Substantia nigra (tissue), 51 donors: ENCODE measurements at places on chromosomes 4 and X.

- no peak for DNase-seq
These were observed 49.3 kb downstream of the KDR start for GRCh38 chr4:55075823-55076716.

GRCh38 chrX:131264053-131264452 lies 25.1 kb downstream of the IGSF1 start:
- DNase-seq: no peak

DNA sequence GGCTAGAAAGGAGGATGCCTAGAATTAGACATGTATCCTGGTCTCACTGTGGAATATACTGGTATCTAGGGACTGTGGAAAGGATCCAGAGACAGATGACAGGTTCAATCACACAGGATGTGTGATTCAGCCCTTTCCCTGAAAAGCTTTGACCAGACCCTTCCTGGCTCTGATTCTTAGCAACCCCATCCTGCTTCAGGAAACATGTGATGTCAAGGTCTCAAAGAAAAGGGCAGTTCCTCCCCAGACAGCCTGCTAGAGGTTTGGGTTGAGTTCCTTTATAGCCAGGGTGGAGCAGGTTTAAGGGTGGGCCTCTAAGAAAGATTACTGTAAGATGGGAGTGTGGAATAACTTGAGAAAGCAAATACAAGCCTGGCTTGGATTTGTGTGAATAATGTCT lies 3.0 kb downstream of the BMP15 start:
- no peak for DNase-seq

GRCh38 chr4:139735381-139736273 lies 70.0 kb downstream of the MGST2 start:
- DNase-seq: peak; percentile 38

DNA sequence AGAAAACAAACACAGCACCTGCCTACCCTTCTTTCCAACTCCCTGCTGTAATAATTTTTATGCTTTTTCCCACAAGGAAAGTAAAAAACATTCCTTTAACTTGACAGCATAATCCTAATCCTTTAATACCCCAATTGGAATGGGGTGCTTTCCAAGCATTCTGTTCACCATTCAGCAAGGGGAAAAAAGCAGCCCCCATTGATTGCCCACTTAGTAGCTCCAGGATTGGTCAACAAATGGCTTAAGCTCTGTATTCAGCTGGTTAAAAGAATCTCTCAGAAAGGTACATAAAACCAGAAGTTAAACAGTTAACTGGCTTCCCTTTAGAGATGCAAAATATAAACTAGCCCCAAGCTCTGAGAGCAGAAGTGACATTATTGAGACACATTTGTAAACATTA lies 194.8 kb upstream of the ATOH1 start:
- DNase-seq: no peak

DNA sequence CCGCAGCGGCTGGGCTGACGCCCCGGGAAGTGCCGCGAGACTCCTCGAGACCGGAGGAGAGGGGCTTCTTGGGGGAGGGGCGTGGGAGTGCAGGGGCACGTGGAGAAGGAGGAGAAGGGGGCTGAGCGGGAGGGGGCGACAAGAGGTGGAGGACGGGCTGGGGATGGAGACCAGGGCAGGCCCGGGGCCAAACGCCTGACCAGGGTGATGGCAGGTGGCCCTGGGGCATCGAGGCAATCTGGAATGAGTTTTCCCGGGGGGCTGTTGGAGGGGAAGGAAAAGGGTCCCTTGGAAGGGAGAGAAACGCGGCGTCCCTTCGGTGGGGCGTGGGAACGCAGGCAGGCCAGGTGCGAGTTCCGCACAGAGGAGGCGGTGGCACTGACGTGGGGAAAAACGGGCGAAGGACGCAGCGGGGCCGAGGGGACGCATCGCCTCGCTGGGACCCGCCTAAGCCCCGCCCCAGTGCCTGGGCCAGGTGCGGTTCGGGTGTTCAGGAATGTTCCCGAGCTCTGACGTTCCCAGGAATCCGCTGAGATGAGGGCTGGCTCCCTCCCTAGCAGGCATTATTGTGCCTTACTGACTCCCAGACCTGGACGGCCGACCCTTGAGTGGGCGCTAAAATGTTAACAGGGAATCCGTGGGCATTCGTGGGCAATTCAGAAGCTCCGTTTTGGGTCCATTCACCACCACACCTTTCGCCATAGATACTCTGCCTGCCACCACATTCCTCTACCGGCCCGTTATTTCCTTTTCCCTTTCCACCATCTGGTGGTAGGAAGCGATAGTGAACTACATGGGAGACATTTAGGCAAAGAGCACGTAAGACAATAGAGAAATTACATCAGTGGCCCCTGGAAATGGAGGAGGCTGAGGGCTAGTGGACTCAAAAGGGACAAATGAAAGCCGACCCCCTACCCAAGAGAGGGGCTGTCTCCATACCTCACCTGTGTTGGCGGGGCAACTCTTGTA lies 795 bp upstream of the SH3KBP1 start:
- peak; percentile 9 for DNase-seq
